ENCODE measurements at places on chromosomes 1 and 21.

GRCh38 chr1:119294722-119295121 is 73.9 kb upstream of the HAO2 start:
- DNase-seq, result no peak

GRCh38 chr21:38289705-38290485 is 33.1 kb downstream of the KCNJ15 start:
- DNase-seq, result no peak

GRCh38 chr1:177315261-177315660 is 144.5 kb downstream of the BRINP2 start:
- no peak for DNase-seq

DNA sequence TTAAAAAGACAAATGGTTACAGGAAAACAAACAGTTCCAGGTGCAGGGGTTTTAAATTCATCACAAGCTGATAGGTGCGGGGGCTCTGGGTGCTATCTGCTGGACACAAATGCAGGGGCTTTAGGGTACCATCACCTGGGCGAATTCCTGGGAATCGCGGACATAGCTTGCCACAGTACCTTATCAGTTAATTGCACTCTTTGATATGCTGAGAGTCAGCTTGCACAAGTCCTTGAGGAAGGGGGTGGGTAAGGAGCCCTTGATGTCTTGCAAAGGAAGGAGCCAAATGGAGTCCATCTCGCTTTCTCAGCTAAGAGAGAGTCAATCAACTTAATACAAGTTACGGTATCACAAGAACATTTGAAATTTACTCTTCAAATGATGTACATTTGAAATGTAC is 25.4 kb upstream of the TMEM54 start:
- no peak for DNase-seq

DNA sequence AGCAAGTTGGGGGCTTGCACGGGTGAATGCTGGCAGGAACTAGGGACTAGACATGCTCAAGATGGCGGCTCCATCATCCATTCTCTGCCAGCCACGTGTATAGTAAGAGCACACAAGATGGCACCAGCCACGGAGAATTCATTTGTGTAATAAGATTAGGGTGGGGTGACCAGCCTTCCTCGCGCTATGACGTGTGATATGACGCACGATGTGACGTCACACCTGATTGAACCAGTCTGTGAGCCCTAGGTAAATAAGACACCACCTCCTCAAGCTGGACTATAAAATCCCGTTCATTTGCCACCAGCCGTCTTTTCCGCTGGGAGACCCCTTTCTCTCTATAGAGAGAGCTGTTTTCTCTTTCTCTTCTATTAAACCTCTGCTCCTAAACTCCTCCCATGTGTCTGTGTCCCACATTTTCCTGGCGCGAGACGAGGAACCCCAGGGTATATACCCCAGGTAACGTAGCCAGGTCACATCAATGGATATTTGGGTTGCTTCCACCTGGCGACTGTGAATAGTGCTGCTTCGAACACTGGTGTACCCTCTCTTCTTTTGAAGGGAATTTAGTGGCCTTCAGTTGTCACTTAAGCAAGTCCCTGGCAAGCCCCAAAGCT is 18.1 kb upstream of the COG2 start:
- DNase-seq, result no peak

DNA sequence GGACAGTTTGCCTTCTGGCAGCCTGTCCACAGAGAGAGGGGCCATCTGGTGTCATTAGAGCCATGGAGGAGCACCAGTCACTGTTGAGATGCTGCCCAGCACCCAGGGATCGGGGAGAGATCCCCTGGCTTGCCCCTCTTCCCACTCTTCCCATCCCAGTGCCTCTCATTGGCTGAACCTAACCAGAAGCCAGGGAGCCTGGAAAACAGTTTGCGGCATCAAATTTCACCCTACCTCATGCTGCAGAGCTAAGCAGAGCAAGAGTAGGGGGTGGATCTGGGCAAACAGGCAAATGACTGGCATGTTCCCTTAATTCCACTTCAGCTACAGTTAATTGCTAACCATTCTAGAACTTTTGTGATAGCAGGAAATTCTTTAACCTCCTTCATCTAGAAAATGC is 19.1 kb downstream of the TRAF5 start:
- no peak for DNase-seq

DNA sequence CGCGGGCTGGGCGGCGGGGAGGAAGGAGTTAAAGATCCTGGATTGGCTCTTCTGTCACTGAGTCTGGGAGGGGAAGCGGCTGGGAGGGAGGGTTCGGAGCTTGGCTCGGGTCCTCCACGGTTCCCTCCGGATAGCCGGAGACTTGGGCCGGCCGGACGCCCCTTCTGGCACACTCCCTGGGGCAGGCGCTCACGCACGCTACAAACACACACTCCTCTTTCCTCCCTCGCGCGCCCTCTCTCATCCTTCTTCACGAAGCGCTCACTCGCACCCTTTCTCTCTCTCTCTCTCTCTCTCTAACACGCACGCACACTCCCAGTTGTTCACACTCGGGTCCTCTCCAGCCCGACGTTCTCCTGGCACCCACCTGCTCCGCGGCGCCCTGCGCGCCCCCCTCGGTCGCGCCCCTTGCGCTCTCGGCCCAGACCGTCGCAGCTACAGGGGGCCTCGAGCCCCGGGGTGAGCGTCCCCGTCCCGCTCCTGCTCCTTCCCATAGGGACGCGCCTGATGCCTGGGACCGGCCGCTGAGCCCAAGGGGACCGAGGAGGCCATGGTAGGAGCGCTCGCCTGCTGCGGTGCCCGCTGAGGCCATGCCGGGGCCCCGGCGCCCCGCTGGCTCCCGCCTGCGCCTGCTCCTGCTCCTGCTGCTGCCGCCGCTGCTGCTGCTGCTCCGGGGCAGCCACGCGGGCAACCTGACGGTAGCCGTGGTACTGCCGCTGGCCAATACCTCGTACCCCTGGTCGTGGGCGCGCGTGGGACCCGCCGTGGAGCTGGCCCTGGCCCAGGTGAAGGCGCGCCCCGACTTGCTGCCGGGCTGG is at the start of gene NPR1:
NPR1 (plus strand) TSS at position 170 of the 818 bp plus-strand sequence; CDS start at position 591, 421 bp downstream.
- no peak for DNase-seq

DNA sequence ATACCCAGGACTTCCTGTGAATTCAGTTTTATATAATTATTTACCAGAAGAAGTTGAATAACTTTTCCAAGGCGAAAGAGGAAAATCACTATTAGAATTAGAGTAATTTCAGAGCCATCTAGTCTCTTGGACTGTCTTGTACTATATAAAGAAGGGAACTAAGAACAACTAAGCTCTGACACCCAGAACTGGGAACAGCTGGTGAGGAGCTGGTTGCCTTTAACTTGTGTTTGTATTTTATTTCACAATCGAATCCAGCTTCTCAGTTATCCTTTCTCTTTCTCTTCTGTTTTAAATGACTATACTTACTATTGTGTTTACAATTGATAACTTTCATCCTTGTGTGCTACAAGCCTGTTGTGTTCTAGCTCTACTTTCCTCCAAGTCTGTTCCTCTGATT is 8.4 kb downstream of the SNX27 start:
- DNase-seq, result no peak

DNA sequence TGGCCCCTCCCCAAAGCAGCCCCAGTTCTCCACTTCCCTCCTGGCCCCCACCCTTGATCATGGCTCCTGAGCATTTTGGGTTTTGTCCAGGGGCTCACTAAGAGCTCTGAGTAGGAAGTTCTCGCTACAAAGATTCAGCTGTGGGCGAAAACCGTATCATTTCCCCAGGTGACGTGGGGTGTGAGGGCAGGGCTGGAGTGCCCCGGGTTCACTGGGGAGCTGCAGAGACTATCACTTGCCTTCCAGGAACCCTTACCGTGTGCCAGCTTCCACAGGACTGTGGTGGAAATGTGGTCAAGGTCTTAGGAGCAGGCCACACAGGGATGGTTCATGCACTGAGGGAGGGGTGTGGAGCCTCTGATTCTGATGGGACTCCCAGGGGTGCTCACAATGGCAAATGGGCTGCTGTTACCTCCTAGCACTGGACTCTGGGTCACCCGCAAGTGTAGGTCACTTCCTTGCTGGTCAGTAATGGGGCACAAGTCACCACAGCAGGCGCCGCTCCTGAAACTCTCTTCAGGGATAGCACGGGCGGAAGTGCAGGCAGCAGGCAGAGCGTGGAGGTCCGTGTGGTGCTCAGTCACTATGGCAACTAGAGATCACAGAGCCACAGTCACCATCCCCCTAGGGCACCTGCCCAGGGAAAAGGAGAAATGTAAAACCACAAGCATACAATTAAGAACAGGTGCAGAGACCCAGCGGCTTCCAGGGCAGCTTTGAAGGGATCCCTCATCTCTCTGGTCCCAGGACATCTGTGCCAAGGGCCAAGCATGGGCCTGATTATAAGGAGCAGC is 35.4 kb downstream of the RSPH1 start:
- DNase-seq, result no peak

GRCh38 chr1:213600879-213601278 is 386.9 kb upstream of the PROX1 start:
- no peak for DNase-seq

- DNase-seq, result no peak
Observed at GRCh38 chr1:224632381-224632871, 16.3 kb downstream of the CNIH3 start.

GRCh38 chr1:165395478-165395877 is 39.0 kb upstream of the LMX1A start:
- DNase-seq, result no peak

DNA sequence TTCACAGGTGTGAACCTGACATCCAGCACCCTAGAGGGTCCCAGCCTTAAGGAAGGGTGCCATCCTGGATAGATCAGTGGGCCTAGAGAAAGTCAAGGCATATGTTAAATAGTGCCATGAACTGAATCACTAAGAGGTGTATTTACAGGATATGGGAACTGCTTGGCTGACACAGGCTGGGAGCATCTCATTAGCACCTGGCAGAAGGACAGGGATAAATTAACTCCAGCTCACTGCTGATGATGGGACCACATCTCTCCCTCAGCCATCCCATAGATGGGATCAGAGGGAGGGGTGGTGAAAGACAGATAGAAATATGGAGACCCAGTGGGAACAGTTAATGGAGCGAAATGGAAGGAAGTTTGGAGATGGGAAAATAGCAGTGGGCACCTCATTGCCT is 122.0 kb downstream of the IGSF21 start:
- DNase-seq, result no peak

DNA sequence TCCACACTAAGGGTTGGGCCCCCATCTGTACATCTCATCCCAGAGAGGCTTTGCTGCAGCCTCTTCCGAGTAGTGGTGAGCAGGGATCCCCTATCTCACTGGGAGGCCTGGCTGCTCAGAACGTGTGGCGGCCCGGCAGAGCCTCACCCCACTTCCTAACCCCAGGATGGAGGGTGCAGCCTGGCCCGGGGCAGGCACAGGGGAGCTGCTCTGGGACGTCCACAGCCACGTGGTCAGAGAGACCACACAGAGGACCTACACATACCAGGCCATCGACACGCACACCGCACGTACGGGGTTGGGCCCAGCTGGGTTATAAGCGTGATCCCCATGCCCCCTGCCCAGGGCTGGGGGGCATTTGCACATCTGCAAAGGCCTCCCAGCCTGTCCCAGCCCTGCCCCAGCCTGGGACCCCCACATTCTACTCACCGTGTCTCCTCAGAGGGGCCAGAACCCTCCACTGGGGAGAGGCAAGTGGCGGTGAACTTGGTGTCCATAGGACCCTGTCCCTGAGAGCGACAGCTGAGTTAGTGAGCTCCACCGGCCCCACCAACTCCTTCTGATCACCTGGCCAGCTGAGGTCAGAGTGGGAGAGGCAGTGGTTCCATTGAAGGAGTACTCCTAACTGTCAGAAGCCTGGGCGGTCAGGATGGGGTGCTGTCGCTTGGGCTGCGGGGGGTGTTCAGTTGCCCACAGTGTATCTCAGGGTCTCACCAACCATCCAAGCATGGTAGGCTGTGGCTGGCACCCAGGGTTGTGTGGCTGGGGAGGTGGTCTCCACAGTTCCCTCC is 41.2 kb downstream of the TRIM11 start:
- no peak for DNase-seq

GRCh38 chr1:183739082-183739481 is 65.8 kb upstream of the RGL1 start:
- no peak for DNase-seq

GRCh38 chr1:109906160-109906838 is 4.3 kb upstream of the CSF1 start:
- DNase-seq, result no peak

- no peak for DNase-seq
Observed at GRCh38 chr1:208475449-208475848, 231.3 kb upstream of the PLXNA2 start.

- no peak for DNase-seq
Observed at GRCh38 chr1:181647314-181648035, 164.2 kb downstream of the CACNA1E start.

All from activated T-helper 1 cell treated with anti-CD3 and anti-CD28 coated beads, Interleukin-2, amount 50 U/mL, for 16 hours (primary cell).